ENCODE measurements at places on chromosomes 7 and 10.

- DNase-seq, result no peak
These were observed 4.2 kb upstream of the FOXL3 start for GRCh38 chr7:285731-286130.

DNA sequence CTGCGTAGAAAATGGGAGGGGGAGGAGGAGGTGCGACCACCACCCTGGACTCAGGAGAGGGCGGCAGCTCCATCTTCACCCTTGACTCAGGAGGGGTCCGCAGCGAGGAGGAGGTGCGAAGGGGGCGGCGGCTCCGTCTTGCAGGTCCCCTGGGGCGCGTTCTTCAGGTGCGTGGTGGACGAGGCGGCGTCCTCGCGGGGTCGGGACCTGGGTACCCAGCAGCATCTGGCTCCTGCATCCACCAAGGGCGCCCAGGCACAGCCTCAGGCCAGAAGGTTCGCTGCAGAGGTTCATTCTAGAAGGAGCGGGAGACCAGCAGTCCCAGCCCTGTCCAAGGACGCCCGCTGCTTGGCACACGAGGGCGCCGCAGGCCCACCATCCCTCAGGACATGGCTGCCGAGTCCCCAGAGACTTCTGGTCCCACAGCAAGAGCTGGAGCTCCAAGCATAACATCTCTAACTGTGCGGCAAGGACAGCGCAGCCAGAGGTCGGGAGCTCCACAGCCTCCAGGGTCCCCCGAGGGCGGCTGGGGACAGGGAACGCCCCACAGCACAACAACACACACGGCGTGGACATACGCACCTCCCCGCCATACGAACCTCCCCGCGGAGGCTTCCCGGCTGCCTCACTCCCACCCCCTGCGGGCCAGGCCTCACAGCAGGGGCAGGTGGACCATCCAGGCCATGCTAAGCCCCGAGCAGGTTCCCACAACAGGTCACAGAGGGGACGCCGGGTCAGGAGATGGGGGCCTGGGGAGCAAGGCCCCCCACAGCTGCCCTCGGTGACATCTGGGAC is 16.8 kb upstream of the DPYSL4 start:
- DNase-seq, result no peak

GRCh38 chr7:106111655-106112117 is 426 bp downstream of the SYPL1 start:
- DNase-seq, result peak; percentile 76

DNA sequence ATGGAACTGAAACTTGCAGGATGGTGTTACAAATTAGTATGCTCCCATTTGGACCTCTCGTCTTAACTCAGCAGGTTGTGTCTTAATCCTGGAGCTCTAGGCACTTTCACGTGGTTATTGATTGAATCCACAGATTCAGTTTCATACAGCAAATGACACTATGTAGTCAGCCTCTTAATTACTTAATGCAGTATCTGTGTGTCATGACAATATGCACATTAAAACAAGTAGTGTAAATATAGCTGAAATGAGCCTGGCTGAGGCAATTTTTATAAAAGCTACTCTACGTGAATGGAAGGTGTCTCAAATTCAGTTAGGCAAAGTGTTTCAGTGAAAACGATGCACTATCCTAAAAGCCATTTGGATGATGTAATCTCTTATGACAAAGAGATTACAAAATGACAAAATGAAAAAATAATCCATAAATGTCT is 86.8 kb downstream of the CD36 start:
- no peak for DNase-seq

- DNase-seq, result peak; percentile 9
These were observed 538.5 kb downstream of the INHBA start for GRCh38 chr7:41164440-41164839.

GRCh38 chr10:44804661-44805060 is 106.5 kb upstream of the TMEM72 start:
- no peak for DNase-seq

- peak; percentile 70 for DNase-seq
These were observed 274.8 kb upstream of the NRG3 start for GRCh38 chr10:81600185-81600584.

- DNase-seq, result no peak
These were observed 442 bp downstream of the STYXL1 start for GRCh38 chr7:76047305-76047810.

GRCh38 chr10:50398381-50398780 is 147.1 kb upstream of the ASAH2 start:
- no peak for DNase-seq

- no peak for DNase-seq
These were observed 48.5 kb downstream of the FOXL3 start for GRCh38 chr7:338295-339061.

- DNase-seq, result peak; percentile 51
These were observed 899 bp downstream of the PUS7 start for GRCh38 chr7:105521027-105521716.

GRCh38 chr10:51425431-51425830 is 274.0 kb downstream of the CSTF2T start:
- no peak for DNase-seq

GRCh38 chr7:48628793-48629349 is 295.5 kb upstream of the CDC14C start:
- DNase-seq, result no peak

DNA sequence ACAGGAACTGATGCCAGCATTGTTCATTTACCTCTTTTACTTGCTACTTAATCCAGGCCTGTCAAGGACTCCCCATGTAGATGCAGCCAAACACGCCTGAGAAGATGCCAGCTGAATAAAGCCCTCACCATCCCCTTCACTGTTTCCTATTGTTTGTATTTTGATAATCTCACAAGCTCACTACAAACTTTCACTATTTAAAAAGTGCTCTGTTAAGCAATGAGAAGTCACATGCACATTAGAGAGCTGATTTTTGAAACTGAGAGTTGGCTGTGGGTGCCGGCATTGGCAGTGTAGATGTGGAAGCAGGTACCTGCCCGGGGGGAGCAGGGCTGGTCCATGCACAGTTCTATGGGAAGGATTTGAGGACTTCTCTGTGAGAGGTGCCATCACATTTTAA is 169.8 kb upstream of the GRB10 start:
- DNase-seq, result no peak

GRCh38 chr10:113764582-113764981 is 13.1 kb downstream of the PLEKHS1 start:
- no peak for DNase-seq

DNA sequence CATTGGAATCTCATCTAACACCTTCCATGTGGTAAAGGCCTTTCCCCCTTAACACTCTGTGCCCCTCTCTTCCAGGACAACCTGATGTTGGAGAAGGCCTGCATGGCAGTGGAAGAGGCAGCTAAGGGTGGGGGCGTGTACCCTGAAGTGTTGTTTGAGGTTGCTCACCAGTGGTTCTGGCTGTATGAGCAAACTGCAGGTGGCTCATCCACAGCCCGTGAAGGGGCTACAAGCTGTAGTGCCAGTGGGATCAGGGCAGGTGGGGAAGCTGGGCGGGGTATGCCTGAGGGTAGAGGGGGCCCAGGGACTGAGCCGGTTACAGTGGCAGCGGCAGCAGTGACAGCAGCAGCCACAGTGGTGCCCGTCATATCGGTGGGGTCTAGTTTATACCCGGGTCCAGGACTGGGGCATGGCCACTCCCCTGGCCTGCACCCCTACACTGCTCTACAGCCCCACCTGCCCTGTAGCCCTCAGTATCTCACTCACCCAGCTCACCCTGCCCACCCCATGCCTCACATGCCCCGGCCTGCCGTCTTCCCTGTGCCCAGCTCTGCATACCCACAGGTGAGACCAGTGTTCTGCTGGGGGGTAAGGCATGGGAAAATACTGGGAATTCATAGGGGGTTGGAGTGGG is 12.4 kb downstream of the NDST2 start:
- no peak for DNase-seq

- no peak for DNase-seq
These were observed 50.6 kb upstream of the SMNDC1 start for GRCh38 chr10:110355141-110355831.

DNA sequence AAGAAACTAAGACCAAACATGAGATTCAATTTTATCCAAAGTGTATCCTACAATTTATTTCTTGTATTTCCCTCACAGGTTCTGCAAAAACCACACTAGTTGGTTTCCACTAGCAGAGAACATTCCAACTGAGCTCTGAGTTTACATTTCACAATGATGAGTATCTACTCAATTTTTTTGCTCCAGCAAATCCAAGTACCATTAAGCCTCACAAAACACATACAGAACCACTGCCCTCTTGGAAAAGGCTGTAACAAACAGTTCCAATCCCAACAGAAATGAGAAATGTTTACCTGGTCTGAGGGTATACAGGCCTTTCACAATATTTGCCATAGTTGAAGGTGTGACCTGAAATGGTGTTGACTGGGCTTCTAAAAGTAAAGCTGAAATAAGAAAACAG is 59.9 kb downstream of the CACUL1 start:
- peak; percentile 77 for DNase-seq

- DNase-seq, result no peak
These were observed 740 bp downstream of the GALNT11 start for GRCh38 chr7:152025937-152026890.

- no peak for DNase-seq
These were observed 33.7 kb downstream of the AP5Z1 start for GRCh38 chr7:4809091-4809591.

GRCh38 chr7:74568658-74569057 is 88.9 kb upstream of the GTF2I start:
- DNase-seq, result no peak

GRCh38 chr10:74150990-74151878 is at the start of gene ADK:
Gene ADK (plus strand): TSS chr10:74151221. CDS start chr10:74151279, 58 bp downstream.
- DNase-seq, result peak; percentile 95

- DNase-seq, result no peak
These were observed 46.4 kb downstream of the MTURN start for GRCh38 chr7:30181211-30181610.

DNA sequence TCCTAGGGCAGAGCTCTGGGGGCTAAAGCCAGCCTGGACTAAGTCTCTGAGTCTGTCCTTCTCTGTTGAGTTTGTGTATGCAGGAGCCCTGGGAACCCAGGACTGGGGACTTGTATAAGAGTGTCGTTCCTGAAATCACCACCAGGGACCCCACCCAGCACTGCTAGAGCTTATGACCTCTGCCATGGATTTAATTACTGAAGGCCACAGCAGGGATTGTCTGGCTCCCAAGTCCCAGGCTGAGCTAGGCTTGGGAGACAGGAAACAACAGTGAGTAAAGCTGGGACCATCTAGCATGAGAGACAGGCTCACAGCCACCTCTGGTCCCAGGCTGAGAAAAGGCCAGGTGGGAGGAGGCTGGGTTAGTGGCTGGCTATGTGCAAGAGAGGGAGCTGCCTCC is 1.4 kb upstream of the TSPAN15 start:
- peak; percentile 59 for DNase-seq

DNA sequence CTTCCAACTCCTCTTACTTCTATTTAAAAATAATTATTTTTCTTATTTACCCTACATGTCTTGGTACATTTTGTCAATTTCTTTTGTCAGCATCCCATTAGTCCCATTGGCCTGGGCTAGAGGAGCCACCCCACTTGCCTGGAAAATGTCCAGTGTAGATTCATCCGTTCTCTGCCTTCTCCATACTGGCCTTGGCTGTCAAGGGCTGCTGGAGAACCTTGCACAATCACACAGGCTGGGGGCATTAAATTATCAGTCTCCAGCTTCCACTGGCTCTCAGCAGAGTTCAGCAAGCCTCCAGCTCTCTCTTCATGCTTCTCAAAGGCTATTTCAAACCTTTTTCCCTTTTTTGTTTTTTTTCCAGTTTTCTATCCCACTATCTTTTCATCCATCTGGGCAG is 13.8 kb upstream of the ZCCHC24 start:
- peak; percentile 80 for DNase-seq

DNA sequence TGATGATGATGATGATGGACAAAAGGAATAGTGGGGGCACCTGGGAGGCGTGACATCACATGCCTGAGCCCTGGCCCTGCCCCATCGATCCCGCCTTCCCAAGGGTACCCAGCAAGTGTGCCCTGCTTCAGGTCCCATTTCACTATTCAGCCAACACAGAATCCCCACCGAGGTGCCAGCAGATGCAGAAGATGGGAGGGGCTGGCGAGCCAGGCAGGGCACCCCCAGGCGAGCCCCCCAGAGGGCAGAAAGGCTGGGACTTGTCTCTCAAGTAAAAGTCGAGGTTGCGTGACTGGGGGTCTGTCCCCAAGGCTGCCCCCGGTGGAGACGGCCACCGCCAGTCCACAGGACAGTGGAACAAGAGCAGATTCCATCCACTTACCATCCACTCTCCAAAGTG is 57.5 kb downstream of the INSIG1 start:
- DNase-seq, result no peak

DNA sequence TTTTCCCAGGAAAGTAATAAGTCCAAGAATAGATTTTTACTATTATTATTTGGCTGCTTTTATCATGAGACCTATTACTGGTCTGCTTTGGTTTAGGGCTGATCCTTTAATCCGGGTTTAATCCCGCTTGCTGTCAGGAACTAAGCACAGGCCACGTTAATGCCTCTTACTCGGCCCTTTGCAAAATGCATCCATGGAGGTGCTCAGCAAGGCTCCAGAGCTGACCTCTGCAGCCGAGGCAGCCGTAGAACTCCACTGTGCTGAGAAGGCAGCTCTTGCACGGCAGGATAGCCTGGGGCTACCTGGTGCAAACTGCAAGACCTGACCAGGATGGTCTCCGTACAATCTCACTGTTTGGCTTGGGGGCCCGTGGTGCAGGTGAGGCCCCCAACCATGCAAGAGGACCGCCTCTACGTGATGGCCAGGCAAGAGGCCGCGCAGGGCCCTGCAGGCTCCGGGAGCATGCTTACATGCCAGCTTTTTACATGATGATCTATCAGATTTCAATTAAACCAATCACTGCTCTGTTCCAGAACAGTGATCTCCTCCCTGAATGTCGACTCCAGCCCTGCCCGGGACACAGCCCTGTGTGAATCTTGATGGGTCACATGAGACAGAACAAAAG is 10.4 kb upstream of the CALML3 start:
- peak; percentile 76 for DNase-seq

DNA sequence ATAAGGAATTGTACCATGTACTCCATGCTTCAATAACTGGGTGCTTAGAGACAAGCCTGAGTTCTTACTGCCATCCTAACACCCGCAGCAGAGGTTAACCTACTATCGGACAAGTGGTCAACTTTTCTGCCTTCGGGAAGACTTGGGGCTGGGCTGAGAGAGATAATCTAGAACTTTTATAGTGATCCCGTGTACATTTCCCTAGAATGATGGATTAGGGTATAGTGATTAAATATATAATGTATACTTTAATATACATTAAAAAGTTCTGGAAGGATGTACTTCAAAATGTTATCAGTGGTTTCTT is 12.2 kb upstream of the HNRNPF start:
- DNase-seq, result no peak

GRCh38 chr10:103458720-103459119 is at the start of gene CALHM1:
Gene CALHM1 (minus strand): TSS chr10:103458900. CDS start chr10:103458751, 149 bp downstream.
- DNase-seq, result no peak
